ENCODE measurements at places on chromosomes 7 and 10.

DNA sequence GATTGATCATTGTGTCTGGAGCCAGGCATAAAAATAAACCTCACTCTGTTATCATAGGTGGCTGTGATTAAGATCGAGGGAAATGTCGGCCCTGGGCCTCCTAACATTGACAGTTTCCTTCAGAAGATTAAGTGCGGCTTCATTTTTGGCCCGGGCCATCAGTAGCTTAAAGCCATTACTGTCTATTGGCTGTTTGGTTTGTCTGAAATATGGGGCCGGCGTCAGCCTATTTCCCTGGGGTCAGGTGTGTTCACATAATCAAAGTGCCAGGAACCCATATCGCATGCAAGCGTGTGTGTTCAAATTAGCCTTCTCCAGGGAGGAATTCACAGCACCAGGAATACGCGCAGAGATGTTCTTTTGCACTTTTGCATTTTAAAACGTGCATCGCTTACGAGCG is 114.7 kb downstream of the CUX1 start:
- no peak for DNase-seq

GRCh38 chr7:48660306-48660870 is 264.0 kb upstream of the CDC14C start:
- no peak for DNase-seq

GRCh38 chr10:76542307-76542930 is 1095.2 kb downstream of the KCNMA1 start:
- no peak for DNase-seq

DNA sequence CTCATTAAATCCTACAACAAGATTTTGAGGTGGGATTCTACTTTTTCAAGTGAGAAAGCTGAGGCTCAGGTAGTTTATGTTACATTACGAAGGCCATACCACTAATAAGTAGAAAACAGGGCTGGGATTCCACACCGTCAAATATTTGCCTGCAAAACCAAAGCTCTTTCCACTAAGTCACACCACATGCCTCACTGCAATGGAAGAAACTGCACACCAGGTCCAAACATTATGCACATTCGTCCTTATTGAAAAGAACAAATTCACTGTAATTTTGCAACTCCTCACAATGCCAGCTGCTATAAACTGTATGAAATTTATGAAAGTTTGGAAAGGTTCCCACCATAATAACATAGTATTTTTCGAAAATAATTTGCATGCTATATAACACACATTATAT is 66.5 kb downstream of the DGKB start:
- DNase-seq = no peak

GRCh38 chr10:108789919-108790318 is 1133.4 kb downstream of the XPNPEP1 start:
- DNase-seq = peak; percentile 88

DNA sequence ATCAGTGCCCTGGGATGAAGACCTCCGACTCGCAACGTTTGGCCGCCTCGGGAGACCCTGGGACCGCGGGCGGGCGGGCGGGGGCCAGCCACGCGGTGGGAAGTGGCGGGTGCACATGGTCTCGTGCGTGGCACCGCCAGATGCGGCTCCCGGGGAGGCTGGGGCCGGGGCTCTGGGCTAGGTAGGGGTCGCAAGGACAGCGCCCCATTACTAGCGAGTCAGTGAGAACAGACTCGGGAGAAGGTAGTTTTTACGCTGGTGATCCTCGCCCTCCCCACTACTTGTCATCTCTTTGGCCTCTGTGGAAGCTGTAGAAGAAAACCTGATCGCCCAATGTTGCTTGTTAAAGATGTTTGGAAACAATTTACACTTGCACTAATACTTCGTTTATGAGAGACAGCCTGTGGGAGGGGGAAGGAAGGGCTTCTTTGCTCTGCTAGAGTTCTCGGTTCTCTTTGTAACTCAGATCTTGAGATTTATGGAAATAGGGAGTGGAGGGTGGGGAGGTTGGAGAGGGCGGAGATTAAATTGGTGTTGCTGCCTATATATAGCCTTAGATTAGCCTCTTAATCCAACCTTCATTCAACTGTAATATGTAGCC is 591 bp downstream of the BZW2 start:
- DNase-seq = no peak

- no peak for DNase-seq
These were observed 10.4 kb upstream of the ZNF22 start for GRCh38 chr10:44990302-44990655.

DNA sequence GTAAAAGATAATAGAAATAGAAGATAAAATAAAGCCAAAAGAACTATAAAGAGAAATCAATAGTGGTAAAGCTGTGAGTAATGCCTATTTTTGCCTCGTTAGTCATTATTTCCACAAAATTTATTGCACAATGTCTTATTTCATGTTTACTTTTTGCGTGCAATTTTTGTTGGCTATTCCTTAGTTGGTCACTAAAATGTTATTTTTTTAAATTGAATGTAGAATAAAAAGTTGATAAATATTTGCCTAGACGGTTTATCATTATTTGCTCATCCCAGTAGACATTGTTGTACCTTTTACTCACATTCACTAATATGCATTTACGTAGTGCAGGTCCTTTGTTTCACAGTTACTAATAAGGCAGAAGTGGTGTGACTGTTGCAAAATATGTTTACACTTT is 227.8 kb upstream of the BMPER start:
- peak; percentile 82 for DNase-seq

- peak; percentile 88 for DNase-seq
These were observed 227.7 kb upstream of the SEMA3E start for GRCh38 chr7:83876593-83876992.

DNA sequence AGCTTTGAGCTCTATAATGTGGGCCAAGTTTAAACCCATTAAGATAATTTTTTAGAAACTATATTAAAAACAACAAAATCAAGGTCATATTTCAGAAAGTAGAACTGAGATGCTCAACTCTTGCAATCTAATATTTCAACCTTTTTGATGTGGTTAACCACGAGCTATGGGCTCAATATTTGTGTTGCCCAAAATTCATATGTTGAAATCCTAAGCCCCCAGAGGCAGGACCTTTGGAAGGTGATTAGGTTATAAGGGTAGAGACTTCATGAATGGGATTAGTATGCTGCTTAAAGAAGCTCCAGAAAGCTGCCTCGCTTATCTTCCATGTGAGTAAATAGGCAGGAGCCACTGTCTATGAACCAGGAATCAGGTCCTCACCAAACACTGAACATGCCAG is 284.4 kb downstream of the CRPPA start:
- DNase-seq = peak; percentile 25

DNA sequence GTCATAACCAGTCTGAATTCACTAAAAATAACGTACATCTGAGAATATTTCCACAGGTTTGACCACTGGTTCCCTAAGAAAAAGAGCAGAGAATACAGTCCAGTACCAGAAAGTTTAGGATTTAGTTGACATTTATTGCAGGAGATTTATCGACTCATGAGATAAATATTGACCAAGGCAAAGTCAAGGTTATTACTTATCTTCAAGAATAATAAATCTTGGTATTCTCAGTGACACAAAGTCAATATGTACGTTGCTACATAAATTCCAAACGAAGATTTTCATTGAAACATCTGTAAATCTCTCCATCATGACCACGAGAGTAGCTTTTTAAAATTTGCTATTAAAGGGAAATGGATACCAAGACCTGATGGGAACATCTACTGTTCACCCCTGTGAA is 39.4 kb upstream of the GRB10 start:
- DNase-seq = no peak

DNA sequence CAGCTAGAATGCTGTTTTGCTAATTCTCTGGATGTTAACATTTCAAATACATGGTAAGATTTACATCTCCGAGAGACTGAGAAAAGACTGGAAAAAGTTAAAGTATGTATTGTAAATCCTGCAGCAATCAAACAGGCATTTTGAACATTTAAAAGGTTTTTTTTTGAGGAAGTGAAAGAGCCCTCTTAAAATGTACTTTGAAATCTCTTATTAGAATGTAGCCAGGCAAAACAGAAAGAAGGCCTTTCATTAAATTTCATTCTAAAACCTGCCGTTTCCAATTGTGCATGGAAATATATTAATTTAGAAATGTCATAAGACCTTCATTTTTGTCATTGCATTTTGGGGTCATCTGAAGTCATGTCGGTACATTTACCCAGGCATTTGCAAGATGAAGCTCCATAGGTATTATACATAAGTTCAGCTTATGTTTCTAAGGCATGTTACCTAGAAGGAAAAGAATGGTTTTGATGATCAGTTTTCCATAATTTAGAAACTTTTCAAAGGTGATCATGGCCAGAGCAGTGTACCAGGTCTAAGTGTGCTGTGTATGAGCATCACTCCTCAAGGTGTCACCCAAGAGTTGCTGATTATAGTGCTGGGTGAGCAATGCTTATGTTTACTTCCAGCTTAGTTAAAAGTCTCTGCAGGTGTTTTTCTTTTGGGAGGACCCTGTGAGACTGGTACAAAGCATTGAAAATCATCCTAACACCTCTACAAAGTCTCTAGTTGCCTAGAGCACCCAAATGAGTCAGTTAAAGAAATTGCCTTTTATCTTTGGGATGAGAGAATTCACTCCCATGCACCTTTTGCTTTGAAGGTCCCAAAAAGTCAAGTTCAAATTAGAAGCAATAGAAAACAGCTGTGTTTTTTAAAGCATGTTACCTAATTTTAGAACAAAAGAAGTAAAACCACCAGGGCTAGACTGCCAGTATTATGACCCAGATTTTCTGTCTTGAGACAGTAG is 7.1 kb downstream of the ZNF736 start:
- DNase-seq = no peak

DNA sequence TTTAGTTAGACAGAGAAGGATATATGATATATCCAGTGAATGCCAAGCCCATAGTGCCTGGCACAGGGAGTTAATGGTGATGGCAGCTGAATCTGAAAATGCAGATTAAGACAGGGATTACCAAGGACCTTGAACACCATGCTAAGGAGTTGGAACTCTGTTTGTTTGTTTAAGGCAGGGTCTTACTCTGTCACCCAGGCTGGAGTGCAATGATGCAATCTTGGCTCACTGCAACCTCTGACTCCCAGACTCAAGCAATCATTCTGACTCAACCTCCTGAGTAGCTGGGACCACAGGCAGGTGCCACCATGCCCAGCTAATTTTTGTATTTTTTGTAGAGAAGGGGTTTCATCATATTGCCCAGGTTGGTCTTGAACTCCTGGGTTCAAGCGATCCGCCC is 1.6 kb downstream of the AKR1D1 start:
- no peak for DNase-seq

DNA sequence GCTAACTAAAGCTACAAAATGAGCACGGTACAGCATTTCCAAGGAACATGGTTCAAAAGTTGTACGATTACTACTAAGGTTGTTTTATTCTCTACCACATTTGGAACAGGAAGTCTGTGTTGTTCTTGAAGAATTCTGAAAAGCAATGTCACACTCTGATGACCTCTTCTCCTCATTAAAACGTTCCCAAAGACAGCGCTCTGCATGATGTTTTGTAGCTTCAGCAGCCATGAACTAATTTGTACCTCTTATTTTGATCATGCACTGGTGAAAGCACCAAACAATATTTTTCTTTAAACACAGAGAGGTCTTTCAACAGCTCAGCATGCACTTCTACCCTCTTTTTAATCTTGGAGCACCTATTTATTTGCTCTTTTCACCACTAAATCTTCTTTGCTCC is 75.0 kb upstream of the TES start:
- no peak for DNase-seq

GRCh38 chr7:77651575-77652162 is 44.6 kb upstream of the RSBN1L start:
- peak; percentile 53 for DNase-seq

GRCh38 chr10:73758704-73759511 is 14.7 kb downstream of the SEC24C start:
- no peak for DNase-seq

GRCh38 chr10:75857269-75857846 is 425.9 kb downstream of the LRMDA start:
- DNase-seq = no peak

GRCh38 chr10:62817766-62818425 is 1.7 kb upstream of the EGR2 start:
- DNase-seq = peak; percentile 60

DNA sequence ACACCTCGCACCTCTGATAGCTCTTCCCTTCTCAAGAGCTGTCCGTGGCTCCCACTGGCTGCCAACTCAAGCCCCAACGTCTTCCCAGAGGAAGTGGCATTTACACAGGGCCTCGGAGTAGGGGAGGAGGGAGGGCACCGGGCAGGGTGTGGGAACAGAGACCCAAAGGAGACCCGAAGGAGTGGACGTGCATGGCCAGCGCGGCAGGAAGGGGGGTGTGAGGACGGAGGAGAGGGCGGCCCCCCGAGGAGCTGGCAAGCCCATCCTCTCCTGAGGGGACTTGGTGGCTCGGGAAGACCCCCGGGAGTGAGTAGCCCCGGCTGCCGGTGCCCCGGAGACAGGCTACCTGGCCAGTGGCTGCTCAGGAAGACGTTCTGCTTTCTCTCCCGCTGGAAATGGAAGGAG is 85.9 kb downstream of the FOXL3 start:
- no peak for DNase-seq

- no peak for DNase-seq
These were observed 385.3 kb upstream of the ADARB2 start for GRCh38 chr10:2122431-2123124.

DNA sequence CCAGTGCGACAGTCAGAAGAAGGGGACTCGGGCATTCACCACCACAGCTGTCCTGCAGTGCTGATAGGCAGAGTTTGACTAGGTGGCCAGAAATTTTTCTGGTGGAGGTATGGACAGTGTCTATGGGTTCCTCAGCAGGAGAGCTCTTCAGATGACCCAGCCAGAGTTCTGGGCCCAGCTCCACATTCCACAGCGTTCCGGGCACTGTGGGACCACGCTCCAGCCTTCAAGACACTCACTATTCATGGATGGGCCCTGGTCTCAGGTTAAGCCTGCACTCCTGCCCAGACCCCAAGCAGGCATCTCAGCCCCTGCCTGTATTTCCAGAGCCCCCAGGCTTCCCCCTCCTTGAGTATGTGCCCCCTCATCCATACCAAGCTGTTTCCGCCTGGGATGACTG is 497.0 kb upstream of the FOXK1 start:
- no peak for DNase-seq

GRCh38 chr7:40644454-40645188 is 509.8 kb downstream of the SUGCT start:
- no peak for DNase-seq

GRCh38 chr7:27839099-27839498 is 99.1 kb downstream of the TAX1BP1 start:
- DNase-seq = no peak

DNA sequence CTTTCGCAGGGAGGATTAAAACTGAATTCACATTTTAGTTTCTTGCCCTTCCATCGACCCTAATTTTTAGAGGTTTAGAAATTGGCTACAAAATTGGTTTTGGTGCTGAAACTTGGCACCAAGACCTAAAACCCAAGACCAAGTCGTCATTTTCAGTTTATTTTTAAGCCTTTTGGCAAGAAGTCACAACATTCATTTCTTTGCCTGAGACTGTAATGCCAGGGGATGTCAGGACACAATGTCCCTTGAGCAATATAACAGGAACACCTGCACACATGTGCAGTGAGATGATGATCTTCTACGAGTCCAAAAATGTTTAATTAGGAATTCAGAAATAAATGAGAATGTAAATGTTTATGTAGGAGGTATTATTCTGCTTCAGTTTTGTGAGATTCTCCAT is 335.4 kb upstream of the ANKRD30A start:
- no peak for DNase-seq

GRCh38 chr10:69229616-69229916 is 9.4 kb downstream of the HKDC1 start:
- DNase-seq = no peak

GRCh38 chr7:142868188-142868985 is 13.5 kb downstream of the EPHB6 start:
- DNase-seq = no peak

- DNase-seq = no peak
These were observed 9.2 kb downstream of the SIRT1 start for GRCh38 chr10:67893637-67894036.
